T47D (cell line): ENCODE measurements at places on chromosomes 5 and 9.

- peak; percentile 4 for DNase-seq
Measured at GRCh38 chr9:1701113-1701512, 314.0 kb upstream of the SMARCA2 start.

DNA sequence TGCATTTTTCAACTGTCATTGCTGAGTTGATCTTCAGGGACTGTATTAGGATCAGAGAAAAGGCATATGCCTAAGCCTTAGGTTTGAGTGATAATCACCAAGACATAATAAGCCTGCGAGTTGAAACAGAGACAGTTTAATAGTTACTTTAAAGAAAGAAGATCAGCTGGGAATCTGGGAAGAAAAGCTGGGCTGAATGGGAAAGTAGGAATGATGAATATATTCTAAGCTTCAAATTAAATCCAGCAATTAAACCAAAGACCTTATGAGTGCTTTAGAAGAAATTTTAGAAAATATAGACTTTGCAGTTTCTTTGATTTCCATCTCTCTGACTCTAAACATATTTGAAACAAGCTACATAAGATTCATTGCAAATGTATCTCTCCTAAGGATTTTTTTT, 222.3 kb downstream of the ENC1 start:
- DNase-seq, result no peak

- no peak for DNase-seq
Measured at GRCh38 chr5:28967848-28968247, 1929.5 kb upstream of the CDH9 start.

DNA sequence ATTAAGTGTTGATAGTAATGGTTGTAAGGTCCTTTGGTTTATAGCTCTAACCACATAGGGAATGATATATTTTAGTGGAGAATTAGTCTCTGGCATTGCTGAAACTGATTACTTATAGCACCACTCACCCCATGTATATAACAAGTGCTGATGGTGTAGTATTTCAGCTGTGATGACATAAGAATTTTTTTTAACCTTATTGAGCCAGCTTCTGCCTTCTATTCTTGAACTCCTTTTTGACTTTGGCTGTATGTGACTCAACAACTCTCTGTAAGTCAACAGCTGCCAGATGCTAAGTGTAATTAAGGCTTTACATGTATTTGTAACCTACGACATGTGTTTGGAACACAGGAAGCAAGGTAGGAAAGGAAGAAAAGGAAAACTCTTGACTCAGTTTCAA, 929.6 kb upstream of the WWC1 start:
- DNase-seq, result no peak

GRCh38 chr5:14277385-14278320, 134.5 kb downstream of the TRIO start:
- DNase-seq, result no peak

DNA sequence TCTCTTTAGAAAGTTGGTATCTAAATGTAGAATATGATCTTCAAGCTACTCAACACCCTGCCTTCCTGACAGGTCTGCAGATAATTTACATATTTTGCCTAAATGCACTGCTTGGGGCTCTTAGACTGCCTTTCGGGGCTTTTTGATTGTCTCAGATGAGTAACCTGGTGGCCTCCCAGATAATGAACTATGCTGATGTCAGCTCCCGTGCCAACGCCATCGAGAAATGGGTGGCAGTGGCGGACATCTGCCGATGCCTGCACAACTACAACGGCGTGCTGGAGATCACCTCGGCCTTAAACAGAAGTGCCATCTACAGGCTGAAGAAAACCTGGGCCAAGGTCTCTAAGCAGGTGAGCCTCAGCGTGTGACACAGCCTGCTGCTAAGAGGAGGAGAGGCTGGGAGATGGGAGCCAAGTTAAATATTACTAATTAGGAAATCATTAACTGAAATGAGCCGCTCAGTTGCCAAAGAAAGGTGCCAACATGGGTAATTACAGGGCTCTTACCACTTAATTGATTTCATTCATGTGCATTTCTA, 20.8 kb upstream of the CKMT2 start:
- no peak for DNase-seq

DNA sequence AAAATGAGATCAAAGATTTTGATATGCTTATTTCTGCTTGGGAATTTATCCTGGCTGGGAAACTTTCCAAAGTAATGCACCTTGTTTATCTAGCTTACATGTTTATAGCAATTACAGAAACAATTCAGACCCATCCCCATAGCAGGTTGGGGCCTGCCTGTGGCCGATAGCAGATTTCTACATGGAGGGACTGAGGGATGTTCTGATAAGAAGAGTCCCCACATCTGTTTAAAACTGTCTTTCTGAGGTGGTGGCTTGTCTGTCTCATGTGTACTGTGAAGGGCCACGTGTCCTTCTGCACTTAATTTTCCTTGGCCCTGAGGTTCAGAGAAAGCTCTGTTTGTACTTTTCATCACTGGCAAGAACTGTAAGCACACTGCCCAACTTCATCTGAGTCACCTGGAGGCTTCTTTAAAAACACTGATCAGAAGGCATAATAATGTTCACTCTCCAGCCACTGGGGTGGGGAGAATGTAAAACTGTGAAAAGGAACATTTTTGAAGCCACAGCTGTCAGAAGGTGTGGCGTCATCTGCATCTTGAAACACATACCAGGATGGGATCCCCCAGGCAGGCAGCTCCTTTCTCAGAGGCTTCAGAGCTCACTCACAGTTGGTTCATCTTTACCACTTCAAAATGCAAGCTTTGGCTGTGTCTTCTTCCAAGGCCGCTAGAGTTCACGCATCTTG, 80.3 kb downstream of the MAP1B start:
- DNase-seq, result no peak

- no peak for DNase-seq
Measured at GRCh38 chr5:119318256-119318894, 37.4 kb upstream of the TNFAIP8 start.

DNA sequence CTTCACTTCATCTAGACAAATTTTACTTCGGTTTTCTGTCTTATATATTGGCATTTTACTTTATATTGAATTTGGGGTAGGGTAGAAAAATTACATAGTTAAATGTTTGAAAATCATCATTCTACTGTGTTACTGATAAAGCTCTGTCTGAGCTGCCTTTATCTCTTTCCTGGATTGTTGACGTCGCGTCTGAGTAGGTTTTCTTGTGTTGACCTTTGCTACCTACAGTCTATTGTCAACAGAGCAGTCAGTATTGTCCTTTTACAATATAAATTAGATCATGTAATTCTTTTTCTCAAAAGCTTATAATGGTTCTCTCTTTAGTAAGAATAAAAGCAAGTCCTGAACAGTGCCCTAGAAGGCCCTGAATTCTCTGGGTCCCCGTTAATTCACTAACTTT, 128.2 kb downstream of the HACD4 start:
- no peak for DNase-seq

- DNase-seq, result peak; percentile 62
Measured at GRCh38 chr9:92328225-92328624, 2.5 kb downstream of the CENPP start.

GRCh38 chr9:36222449-36222848, 31.7 kb downstream of the CLTA start:
- DNase-seq, result no peak

- DNase-seq, result no peak
Measured at GRCh38 chr5:102850503-102850902, 95.4 kb downstream of the PAM start.

- DNase-seq, result no peak
Measured at GRCh38 chr5:1916041-1917001, 33.6 kb upstream of the IRX4 start.

- DNase-seq, result no peak
Measured at GRCh38 chr9:88303721-88304451, 84.4 kb upstream of the SPIN1 start.

DNA sequence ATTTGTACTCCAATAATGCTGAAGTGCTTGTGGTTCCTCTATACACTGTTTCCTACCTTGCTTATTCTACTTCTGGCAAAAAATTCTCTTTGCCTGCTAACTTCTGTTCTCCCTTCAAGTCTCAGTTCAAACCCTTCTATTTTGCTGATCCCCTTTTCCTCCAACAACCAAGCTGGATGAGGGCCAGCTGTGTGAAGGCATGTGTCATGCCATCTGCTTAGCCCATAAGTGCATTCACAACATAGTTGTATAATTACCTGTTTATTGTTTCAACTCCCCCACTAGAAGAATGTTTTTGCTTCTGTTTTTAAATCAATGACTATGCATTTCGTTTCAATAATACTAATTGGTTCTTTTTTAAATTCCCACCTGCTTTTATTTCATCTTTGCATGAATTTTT, 1951.4 kb upstream of the WWC1 start:
- DNase-seq, result no peak
